Right atrium auricular region (tissue), 2 donors: ENCODE measurements at places on chromosomes 6 and 20. TPM values are rescaled to one million over a fixed set of nuclear protein-coding genes. Genes with fewer than 3 reads are reported as not detected.

DNA sequence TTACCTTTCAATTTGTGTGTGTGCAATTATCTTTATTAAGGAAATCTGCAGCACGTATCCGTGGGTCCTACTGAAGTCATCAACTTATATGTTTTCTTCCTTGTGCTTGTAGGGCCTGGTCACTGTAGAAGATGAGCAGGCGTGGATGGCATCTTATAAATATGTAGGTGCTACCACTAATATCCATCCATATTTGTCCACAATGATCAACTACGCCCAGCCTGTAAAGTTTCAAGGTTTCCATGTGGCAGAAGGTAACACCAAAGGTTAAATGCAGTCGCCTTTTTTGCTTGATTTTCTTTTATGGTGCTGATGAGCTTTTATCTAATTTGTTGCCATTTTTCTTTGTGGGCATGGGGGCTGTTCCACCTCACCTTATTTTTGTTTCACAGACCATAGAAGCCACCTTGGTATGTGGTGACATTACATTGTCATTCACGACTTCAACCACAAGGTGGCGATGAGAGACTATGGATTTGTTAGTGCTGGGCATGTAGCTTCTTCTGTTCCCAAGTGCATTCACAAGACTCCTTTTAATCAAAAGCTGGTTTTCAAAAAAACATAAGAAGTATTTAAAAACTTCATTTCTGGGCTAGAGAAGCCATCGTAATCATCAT lies 106.5 kb upstream of the LAMP5 start:
- peak; percentile 78 for DNase-seq

GRCh38 chr20:32988008-32988407 lies 16.2 kb downstream of the SUN5 start:
- DNase-seq = no peak

DNA sequence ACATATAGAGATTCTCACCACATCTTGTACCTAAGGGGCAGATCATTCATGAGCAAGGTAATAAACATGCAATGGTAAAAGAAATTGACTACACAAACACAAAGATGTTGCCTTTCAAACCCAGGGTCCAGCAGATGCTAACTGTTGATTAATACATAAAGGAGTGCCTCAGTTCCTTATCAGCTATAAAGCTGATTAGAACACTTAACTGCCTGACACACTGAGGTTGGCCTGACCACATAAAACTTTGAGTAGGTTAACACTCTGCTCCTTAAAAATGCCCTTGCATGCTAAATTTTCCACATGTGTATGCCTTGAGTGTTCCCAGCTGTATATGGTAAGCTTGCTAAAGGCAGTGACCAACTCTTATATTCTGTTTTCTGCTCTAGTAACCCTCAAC lies 14.9 kb downstream of the CRISP2 start:
- no peak for DNase-seq

GRCh38 chr6:8536122-8536521 lies 100.8 kb upstream of the SLC35B3 start:
- no peak for DNase-seq

DNA sequence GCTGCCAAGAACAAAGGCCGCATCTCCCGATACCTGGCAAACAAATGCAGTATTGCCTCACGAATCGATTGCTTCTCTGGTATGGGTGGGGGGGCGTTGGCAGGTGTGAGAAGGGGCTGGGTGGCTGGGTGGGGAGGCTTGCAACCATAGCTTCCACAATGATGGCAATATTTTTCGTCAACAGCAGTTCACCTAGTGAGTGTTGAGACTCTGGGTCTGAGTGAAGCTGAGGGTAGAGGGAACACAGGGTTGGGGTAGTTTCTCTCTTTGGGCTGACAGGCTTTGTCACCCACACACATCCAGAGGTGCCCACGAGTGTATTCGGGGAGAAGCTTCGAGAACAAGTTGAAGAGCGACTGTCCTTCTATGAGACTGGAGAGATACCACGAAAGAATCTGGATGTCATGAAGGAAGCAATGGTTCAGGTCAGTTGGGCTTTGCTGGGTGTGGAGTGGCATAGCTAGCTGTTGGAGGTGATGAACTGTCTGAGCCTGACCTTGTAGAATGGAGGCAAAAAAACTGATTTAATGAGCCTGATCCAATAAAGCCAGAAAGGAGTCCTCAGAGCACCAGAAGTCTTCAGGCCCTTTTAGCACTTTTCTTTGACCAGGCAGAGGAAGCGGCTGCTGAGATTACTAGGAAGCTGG lies 4.2 kb downstream of the NOP56 start:
- no peak for DNase-seq

GRCh38 chr6:15434263-15434662 lies 188.4 kb downstream of the JARID2 start:
- DNase-seq = no peak

DNA sequence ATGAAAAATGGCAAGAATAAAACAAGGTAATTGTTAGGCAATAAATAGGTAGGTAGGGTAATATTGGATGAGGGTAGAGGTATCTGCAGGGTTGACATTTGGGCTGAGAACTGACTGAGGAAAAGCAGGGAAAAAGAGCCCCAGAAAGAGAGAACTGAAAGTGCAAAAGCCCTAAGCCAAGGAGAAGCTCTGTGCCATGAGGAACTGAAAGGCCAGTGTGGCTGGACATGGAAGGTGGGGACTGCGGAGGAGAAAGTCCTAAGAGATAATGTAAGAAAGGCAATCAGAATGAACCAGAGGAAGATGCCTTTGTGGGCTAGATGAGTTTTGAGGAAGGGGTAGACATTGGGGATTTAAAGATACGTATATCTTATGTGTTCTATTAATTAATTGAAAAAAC lies 9.9 kb upstream of the HIVEP2 start:
- no peak for DNase-seq

GRCh38 chr20:57928181-57928967 lies 218.6 kb upstream of the PMEPA1 start:
- DNase-seq = no peak

- no peak for DNase-seq
Measured at GRCh38 chr6:44024574-44025219, 102.6 kb downstream of the MRPL14 start.

- DNase-seq = no peak
Measured at GRCh38 chr6:145631374-145631773, 103.9 kb downstream of the EPM2A start.

GRCh38 chr20:9218531-9218961 lies 149.7 kb downstream of the PLCB4 start:
- no peak for DNase-seq

DNA sequence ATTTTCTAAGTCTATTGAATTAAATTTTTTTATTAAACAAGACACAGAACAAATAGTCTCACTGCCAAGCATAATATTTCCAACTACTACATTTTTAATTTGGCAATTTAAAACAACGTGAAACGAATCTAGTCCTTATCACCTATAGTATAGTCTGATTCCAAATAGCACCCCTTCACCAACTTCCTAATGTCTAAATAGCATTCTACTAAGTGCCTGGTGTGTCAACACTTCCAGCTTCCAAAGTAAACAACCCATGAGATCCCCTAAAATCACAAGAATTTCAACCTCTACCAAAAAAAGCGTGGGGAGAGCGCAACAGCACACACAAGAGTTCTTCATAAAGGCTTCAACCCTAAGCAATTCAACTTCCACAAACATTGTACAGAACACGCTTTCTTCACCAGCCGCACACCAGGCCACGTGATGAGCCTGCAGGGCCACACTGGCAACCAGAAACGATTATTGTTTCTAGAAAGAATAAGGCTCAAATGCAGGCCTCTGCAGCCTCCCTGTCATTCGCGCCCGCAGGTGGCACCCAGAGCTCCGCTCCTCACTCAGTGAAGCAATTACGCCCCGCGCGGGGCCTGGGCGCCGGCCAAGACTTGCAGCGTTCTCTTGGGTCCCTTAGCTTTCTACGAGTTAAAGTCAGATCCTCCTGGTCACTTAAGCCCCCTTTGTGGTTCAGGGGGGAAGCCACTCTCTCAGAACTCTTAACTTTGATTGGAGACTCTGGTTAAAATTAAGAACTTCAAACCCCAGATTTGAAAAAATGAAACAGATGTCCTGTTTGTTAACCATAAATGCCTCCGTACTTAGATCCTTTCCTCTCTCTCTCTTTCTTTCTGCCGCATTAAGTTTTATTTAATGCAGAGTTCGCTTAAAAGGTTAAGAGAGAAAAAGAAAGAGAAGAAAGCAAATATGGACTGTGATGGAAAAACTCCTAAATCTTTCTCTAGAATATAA lies 18.3 kb downstream of the SIM1 start:
- no peak for DNase-seq

- no peak for DNase-seq
Measured at GRCh38 chr6:80792151-80792550, 685.7 kb downstream of the BCKDHB start.

DNA sequence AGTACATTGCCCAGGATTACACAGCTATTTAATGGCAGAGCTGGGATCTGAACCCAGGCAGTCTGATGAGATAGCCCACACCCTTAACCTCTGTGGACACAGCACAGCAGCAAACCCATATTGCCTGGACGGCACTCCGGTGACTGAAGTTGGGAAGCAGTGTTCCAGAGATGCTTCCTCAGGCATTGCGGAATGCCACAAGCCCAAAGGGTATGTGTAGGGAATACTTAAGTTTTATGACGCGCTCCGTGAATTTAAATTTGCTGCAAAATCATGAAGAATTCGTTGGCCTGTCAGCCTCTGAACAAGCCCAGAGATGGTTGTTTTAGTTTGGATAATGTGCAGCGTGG lies 46.4 kb downstream of the PSMG4 start:
- DNase-seq = no peak

DNA sequence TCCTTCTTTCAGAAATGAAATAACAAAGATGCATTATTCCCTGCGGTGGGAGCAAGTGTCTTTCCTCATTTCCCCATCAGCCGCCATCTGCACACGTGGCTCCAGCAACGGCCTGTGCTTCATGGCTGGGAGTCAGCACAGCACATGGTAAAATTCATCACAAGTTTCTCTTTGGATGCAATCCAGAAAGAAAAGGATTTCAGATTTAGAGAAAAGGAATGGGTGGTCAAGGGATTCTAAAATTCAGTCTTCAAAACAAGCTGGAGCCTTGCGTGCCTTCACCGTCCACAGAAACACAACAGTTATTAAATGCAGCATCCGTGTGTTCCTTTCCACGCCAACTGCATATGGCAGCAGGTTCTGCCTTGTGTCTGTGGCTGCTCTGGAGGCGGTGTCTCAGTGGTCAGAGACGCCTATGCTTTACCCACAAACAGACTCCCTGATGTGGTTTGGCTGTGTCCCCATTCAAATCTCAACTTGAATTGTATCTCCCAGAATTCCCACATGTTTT lies 107.6 kb downstream of the THBS2 start:
- no peak for DNase-seq

DNA sequence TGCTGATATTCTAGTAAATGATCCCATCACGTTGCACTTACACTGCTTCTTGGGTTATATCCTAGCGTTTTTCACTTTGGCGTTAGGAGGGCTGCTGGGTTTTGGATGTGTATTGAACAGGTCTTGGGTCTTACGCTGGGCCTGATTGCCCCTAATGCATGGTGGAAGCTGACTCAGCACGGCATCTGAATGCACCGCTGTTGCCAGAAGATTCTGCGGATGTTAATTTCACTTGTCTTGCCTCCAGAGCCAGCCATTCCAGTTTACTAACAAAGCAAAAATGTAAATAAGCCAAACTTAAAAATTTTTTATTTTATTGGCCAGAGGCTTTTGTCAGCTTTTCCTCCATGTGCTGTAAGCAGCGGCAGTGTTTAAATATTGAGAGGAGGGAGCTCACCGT lies 233.5 kb downstream of the TMEM242 start:
- DNase-seq = no peak

DNA sequence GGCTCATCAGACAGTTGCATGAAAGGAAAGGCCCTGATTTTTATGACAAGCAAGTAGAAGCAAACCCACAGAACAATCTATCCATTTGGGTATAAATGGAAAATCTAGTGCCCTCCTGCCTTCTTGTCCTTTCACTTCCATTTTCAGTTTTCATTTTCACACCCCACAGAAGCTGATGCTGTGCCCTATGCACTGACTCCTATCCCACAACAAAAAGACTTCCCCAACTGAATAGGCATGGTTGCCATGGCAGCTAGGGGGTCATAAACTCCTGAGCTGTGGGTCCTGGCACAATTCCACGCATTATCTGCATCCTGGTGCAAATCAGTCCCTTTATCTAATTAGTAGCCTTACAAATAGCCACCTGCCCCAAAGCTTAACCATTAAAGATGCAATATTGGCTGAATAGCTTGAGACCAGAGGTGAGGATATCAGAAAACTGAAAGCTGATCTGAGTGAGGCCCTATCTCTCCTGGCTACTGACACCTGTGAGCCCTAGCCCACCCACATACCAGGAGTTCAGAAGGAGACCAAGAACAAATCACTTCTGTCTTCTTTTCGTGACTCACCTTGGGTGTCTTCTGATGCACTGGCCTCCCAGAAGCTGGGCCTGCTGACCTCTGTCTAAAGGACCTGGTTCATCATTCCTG lies 34.9 kb upstream of the HEY2 start:
- DNase-seq = no peak

GRCh38 chr6:147510929-147511590 lies 2.6 kb downstream of the SAMD5 start:
- no peak for DNase-seq

POPDC3 gene
- total RNA-seq = 39.3 TPM

APOBEC2 gene
- total RNA-seq = 245 TPM

ADTRP gene
- not detected for total RNA-seq

ADGB gene
- total RNA-seq = not detected

PRRT1 gene
- 0.70 TPM for total RNA-seq
